Activated CD4-positive, alpha-beta memory T cell treated with anti-CD3 and anti-CD28 coated beads, Interleukin-2, amount 10 ng/mL, durations not matched to agents 7 days and 5 days (primary cell): ENCODE measurements at places on chromosomes 3 and 15. TPM values are rescaled to one million over a fixed set of nuclear protein-coding genes. Genes with fewer than 3 reads are reported as not detected.

DNA sequence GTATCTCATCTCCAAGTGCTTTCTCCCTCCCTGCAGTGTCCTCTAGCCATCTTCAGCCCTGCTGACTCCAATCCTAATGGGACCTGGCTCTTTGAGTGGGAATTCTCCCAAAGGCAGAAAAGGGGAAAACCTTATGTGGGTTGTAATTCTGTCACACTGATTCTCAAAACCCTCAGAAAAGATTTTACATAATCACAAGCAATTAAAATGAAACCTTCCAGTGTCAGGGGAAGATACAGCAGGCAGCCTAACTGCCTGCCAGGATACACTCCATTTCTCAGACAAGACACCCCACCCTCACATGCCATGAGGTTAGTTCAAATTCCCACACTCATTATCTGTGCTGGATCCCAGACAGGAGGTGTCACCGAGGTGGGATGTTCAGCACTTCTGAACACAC lies 121.4 kb downstream of the RFTN1 start:
- no peak for DNase-seq

GRCh38 chr3:190562866-190563510 lies 49.1 kb downstream of the IL1RAP start:
- no peak for DNase-seq

DNA sequence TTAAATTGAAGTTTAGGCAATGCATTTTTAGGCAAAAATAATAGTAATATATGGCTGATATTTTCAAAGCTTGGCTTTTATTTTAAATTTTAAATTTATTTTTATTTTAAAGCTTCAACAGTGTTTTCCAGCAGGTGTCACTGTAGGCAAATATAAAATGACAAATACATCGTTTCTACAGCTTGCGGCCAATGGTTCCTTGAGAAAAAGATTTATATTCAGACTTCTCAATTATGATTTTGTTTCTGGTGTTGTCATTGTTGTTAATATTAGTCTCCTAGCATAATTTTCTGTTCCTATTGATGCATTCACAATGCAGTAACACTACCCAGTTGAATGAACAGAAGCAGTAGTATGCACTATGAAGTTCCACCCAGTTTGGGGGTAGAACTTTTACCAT lies 220.7 kb upstream of the DNAJC19 start:
- DNase-seq = no peak

Gene SPINK8
- not detected for total RNA-seq

Gene LRRIQ4
- total RNA-seq = not detected

DNA sequence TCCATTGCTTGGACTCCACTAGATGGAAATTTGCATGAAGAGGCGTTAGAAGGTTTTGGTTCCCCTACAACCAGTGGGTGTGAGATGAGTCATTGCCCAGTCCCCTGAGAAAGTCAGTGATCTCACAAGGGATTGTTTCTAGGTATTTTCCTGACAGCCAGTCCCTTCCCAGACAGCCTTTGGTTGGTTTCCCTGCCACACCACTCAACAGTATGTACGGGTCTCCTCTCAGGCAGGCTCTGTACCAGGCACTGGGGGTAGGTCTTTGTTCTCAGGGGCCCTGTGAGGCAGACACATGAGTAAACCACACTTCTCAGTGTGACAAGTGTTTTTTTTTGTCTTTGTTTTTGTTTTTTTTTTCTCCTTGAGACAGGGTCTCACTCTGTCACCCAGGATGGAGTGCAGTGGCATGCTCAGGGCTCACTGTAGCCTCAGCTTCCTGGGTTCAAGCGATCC lies 4.0 kb downstream of the LAMP3 start:
- no peak for DNase-seq

- DNase-seq = no peak
Observed at GRCh38 chr3:48233542-48233941, 7.4 kb upstream of the ZNF589 start.

DNA sequence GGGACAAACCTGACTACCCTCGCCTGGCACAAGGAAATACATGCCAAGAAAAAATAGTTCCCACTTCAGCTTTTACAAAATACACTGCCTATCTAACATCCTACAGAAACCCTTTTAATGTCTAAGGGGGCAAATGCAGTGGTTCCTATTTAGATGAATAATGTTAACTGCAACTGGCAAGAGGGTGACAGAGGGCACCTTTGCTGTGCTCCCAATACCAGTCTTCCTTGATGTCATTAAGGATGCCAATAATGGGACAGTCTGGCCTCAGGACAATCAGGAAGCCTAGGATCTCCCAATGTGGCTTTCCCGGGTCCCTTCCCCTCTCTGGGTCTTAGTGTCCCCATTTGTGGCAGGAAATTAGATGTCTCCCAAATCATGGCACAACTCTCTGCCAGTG lies 13.9 kb downstream of the CSRNP1 start:
- no peak for DNase-seq
